OCI-LY7 (cell line): ENCODE measurements at places on chromosomes 6 and 20.

- DNase-seq, result no peak
Measured at GRCh38 chr6:110448846-110449540, 27.4 kb downstream of the SLC22A16 start.

GRCh38 chr6:169786349-169786748 lies 34.9 kb downstream of the ERMARD start:
- no peak for DNase-seq

DNA sequence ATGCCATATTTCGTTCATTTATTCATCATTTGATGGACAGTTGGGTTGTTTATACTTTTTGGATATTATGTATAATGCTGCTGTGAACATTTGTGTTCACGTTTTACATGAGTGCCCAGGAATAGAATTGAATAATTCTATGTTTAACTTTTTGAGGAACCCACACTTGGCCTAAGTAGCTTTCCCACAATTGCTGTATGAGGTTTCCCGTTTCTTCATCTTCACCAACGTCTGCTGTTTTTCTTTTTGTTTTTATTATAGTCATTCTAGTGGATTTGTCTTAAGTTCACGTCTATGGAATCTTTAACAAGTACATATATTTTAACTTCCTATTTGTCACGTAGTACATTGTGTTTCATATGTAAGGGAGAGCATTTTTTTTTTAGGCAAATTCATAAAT lies 110.3 kb downstream of the JARID2 start:
- no peak for DNase-seq

- DNase-seq, result no peak
Measured at GRCh38 chr20:9329355-9330101, 184.9 kb upstream of the LAMP5 start.

- DNase-seq, result no peak
Measured at GRCh38 chr6:52571099-52571755, 5.6 kb downstream of the TRAM2 start.

GRCh38 chr6:2715737-2716136 lies 35.0 kb downstream of the MYLK4 start:
- DNase-seq, result no peak

DNA sequence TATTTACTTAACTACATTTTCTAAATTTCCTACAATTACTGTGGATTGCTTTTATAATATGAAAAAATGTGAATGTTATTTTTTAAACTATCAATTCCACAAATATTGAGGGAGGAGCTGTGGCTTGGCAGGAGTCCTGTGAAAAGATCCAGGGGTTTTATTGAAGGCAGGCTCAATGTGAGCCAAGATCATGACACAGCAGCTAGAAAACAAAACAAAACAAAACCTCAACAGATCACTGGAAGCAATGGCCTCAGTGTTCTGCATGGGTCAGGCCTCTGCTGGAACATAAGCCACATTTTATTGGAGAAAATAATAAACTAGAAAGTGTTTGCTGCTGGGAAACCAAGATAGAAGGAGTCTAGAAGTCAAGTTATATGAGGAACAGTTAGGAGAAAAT lies 19.4 kb upstream of the RCAN2 start:
- DNase-seq, result no peak

- DNase-seq, result no peak
Measured at GRCh38 chr20:18440403-18440802, 26.4 kb downstream of the DZANK1 start.

GRCh38 chr6:25250878-25251277 lies 28.3 kb upstream of the CARMIL1 start:
- peak; percentile 33 for DNase-seq

GRCh38 chr6:128572294-128572693 lies 51.9 kb upstream of the PTPRK start:
- DNase-seq, result no peak

GRCh38 chr6:45445749-45446549 lies 68.2 kb upstream of the SUPT3H start:
- DNase-seq, result no peak
